Kidney epithelial cell (primary cell): ENCODE measurements at places on chromosomes 2 and 18.

GRCh38 chr2:54671010-54671409 lies 52.5 kb upstream of the EML6 start:
- DNase-seq = no peak

DNA sequence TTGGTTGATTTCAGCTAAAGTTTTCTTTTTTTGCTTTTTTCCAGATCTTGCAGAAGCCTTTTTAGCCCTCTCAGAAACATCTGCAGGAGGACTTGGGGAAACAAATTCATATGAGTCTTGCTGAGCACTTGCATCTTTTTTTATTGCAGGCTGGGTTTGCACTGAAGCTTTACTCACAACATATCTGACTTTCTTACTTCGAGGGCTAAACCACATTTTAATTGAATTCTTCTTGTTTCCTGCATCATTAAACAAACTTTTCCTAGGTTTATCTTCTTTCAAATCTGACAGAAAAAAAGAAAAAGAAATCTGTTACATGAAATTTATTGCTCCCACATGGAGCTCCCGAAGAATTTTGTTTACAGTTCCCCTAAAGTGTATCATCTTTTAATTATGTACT lies 28.3 kb downstream of the BARD1 start:
- no peak for DNase-seq

DNA sequence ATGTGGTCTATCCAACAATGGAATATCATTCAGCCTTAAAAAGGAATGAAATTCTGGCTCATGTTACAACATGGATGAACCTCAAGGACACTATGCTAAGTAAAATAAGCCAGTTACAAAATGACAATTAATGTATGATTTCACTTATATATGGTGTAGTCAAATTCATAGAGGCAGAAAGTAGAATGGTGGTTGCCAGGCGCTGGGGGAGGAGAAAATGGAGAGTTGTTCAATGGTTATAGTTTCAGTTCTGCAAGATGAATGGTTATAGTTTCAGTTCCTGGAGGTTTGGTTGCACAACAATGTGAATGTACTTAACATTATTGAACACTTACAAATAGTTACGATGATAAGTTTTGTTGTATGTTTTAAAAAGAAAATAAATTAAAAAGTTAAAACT lies 79.2 kb upstream of the IL1R2 start:
- DNase-seq = no peak

DNA sequence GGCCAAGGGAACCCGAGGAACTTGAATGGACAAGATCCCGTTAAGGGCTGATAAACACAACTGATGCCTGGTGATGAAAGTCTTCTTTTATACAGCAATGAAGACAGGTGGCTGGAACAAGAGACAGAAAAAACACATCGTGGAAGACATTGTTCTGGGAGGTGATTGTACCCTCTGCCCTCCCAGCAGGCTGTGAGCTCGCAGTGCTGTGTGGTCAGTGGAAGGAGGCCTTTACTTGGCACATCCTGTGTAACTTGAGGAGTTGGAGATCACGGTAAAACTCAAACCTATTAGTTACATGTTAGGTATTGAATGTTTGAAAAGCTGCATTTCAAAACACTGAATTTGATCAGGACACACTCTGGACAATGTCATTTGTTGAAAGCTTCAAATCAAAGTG lies 249.9 kb upstream of the EPAS1 start:
- no peak for DNase-seq

- no peak for DNase-seq
Observed at GRCh38 chr2:188975497-188976102, 1.4 kb downstream of the COL3A1 start.

DNA sequence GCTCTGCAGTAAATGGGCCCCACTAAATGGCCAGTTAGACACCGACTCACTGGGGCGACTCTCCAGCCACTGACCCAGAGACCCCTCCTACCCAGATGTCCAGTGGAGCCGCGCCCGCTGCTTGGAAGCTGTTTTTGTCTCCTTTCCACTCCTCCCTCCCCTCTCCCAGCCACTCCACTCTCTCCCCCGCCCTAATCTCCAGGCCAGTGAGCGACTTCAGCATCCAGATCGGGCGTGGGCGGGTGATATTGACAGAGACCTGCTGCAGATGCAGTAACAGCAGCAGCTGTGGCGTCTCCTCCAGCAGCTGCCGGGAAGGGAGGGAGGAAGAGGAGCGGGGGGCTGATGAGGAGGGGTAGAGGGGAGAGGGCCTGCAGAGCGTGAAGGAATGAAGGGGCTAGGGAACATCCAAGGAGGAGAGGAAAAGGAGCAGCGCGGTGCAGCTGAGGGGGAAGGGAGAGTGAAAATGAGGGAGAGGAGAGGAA lies at the start of gene SCN7A:
Gene SCN7A, minus strand, starts transcription at position 110 of the 485 bp plus-strand sequence. CDS start 16,553 bp downstream, outside the sequence.
- DNase-seq = peak; percentile 21

GRCh38 chr2:66573416-66573815 lies 138.5 kb downstream of the MEIS1 start:
- no peak for DNase-seq

GRCh38 chr2:197158591-197159550 lies 151.7 kb downstream of the ANKRD44 start:
- DNase-seq = no peak

DNA sequence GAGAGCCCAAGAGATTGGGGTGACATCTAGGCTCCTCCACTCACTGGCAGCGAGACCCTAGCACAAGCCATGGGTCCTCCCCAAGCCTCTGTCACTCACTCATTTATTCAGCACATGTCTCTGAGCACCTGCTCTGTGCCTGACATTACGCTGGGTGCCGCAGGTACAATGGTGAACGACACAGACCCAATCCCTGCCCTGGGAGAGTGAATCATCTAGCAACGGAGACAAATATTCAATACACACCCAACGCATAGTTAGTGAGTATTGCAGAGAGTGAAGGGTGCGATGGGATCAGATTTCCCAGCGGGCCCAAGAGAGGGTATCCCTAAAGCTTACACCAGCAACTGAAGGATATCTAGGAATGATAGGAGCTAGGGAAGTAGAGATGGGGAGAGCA lies 45.5 kb downstream of the ZFP36L2 start:
- DNase-seq = no peak

DNA sequence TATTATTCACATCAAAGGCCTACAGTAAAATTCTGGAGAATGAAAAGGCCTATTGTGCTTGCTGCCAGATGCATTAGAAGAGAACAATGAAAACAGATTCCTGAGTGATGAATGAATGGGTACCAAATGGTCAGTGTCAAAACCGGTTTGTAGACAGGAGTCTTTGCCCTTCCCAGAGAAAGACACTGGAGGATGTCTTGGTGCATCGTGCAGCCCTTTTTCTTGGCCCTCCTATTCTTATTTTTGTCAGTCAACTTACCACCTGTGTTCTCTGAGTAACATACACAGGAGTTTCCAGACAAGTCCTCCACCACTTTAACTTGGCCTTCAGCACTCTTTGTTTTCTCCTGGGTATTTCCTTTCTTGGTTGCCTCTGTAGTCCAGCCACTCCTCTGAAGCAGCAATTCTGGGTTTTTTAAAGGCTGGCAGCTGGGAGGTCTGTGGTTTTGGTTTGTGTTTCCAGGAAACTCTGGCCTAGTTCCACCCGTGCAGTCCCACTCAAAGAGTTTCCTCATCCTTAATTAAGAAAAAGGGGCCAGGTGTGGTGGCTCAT lies 29.4 kb downstream of the PSTPIP2 start:
- DNase-seq = peak; percentile 35

DNA sequence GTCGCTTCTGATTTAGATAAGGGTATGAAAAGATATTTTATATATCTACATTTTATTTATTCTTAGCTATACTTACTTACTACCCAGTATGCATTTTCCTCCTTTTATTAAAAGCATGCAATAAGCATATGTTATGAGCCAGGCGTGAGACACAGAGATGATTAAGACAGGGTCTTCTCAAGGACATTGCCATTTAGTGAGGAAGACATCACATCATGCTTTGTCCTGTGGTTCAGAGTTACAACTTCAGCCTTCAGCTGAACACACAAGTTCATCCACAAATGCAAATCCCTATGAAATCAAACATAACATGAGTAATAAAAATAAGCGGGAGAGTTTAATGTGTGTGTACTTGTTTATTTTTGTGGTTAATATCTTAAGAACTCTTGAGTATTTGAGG lies 30.2 kb downstream of the GRHL1 start:
- DNase-seq = no peak

- no peak for DNase-seq
Observed at GRCh38 chr18:48279312-48279711, 129.9 kb downstream of the ZBTB7C start.

GRCh38 chr18:23835506-23835905 lies 146.3 kb downstream of the LAMA3 start:
- DNase-seq = no peak

DNA sequence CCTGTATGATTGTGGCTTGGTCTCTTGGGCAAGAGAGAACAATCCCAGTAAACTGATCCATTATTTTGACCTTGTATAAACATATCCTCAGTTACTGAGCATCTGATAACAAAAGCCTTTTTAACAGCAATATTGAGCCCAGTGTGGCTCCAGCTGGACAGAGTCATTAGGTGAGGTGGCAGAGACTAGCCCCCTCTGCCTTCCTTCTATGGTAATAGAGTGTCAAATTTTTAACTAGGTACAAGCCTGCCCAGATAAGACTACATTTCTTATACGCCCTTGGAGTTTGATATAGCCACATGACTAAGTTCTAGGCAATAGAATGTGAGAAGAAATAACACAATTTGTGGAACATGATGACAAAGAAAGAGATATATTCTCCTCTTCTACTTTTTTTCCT lies 56.2 kb downstream of the HNMT start:
- DNase-seq = no peak

DNA sequence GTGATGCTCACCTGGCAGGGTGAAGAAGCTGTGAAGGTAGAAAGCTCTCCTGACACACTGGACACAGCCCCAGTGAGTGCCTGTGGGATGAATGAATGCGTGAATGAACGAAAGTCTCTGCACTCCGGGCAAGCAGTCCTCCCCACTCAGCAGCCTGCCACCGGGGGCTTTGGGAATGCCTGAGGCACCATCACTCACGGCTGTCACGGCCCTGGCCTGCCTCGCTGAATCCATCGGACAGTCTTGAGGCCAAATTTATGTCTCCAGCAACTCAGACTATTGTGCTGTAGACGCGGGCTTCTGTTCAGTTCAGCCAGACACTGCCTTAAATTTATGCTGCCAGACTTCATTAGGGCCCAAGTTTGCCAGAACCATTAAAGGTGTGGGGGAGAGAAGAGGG lies 62.9 kb upstream of the TEX51 start:
- no peak for DNase-seq

DNA sequence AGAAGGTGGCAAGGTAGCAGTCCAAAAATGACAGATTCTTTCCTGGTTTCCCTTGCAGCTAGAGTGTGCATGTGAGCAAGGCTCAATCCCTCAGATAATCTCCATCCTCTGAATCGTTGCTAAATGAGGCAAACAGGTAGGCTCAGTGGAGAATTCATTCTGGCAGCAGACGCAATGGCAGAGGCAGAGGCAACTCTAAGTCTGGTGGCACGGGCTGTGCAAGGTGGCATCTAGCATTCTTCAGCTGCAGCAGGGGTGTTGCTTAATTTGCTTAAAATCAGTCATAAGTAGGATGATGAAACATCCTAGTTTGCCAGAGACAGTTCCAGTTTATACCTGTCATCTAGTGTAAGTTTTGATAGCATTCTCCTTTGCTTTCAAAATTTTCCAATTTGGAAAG lies 391.1 kb upstream of the MEX3C start:
- no peak for DNase-seq

GRCh38 chr2:27809761-27810241 lies 38.3 kb downstream of the MRPL33 start:
- DNase-seq = no peak

- no peak for DNase-seq
Observed at GRCh38 chr18:9803063-9803697, 82.6 kb upstream of the TXNDC2 start.

DNA sequence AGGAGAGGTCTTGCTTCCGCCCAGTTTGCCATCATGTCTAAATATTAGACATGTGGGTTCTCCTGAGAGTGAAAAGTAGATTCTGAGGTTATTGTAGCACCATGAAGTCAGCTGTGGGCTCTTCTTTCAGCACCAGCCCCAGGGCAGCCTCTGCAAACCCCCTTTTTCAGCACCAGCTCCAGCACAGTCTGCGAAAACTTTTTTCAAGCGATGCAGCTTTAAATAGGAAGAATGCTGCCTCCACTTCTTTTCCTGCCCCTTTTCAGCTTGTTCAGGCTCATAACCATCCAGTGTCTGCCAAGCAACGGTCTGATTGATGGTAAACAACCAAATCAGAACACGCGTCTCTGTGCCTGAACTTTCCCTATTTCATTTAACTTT lies at the start of gene COL5A2:
Gene COL5A2, minus strand, starts transcription at position 192 of the 381 bp plus-strand sequence. Its CDS starts 157 bp downstream, at position 35.
- DNase-seq = peak; percentile 57

GRCh38 chr2:40244675-40245074 lies 207.2 kb downstream of the SLC8A1 start:
- peak; percentile 28 for DNase-seq

DNA sequence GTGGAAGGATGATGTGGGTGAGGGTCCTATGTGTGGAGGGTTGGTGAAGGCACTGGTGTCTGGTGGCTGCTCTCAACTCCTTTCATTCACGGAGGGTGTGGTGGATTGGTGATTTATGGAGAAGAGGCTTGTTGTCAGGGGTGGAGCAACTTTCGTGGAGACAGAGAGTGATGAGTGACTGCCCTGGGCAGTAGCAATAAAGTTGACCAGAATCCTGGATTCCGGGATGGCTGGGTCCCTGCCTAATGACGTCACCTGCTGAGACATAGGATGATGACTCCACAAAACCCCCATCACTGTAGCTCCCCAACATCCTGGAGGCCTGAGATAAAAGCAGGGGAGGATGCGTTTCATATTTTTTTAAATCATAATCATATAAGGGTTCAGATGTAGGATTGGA lies 193.0 kb downstream of the ACKR3 start:
- DNase-seq = no peak

DNA sequence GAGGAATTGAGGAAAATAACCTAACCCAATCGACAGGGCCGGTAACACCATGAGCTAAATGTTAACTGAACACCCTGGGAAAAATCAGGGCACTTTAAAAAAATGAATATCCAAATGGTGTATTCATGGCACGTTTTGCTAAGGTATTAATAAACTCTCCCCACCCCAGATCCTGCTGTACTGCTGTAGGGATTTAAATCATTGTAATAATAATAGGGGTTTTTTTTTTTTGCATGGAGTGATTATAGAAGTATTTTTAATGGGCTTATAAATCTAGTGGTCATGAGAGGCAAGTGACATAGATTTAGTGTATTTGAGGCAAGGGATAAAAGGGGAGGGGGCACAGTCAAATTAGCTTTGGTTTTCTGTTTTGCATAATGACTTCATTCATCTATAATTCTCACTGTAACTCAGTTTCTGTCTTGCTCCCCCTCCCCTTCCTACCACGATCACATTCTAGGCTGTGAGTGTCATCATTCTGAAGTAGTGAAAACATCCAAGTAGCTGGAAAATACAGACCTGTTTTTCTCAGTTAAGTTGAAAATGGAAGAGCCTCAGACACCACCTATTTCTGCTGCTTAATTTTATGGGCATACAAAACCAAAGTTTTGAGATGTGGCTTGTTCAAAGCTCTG lies 18.2 kb upstream of the MGAT5 start:
- DNase-seq = no peak

DNA sequence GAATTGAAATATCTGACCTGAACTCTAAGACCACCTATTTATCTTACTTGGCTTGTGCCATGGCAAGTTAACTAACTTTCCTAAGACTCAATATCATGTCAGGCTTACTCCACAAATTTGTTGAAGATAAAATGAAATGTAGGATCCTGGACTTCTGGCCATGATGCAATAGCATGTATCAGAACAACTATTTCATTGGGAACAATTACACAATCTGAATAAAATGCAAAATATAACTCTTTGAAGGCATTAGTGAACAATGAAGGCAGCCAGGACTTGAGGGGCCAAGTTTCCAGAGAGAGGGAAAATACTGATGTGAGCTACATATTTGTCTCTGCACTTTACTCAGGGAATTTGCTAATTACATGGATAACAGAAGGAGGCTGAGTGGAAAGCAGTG lies 476.5 kb upstream of the ACVR2A start:
- DNase-seq = no peak
